ENCODE measurements at places on chromosomes 2 and 18.
A peak's percentile ranks its signal among the peaks of the same experiment; 100 is the strongest.

DNA sequence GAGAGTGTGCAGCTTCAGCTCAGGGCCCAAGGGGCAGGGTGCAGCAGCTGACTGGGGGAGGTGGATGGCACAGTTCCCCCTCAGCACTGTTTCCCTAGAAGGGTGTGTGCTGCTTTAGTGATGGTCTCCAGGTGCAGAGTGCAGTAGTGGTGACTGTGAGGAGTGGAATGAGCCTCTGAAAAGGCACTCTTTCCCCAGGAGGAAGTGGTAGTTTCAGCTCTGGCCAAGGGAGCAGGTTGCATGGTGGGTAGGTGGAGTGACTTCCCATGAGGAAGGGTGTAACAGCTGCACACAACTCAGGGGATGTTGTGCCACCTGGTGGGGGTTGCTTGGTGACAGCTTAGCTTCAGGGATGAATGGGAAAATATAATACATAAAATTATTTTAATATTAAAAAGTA is 251.5 kb upstream of the NXPH2 start:
- no peak for DNase-seq

GRCh38 chr2:100842241-100842922 is 22.4 kb downstream of the NPAS2 start:
- no peak for DNase-seq

DNA sequence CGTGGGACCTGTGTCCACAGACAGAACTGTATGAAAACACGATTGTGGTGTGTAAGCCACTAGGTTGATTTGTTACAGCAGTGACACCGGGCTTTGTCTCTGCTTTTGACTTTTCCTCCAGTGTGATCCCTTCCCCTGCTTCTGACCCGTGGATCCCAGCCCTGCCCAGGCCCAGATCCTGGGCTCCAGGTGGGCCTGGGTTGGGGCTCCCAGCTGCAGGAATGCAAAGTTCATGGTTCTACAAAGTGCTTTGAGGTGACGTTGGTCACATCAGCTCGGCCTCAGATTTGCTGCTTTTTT is 26.8 kb downstream of the HPCAL1 start:
- no peak for DNase-seq

DNA sequence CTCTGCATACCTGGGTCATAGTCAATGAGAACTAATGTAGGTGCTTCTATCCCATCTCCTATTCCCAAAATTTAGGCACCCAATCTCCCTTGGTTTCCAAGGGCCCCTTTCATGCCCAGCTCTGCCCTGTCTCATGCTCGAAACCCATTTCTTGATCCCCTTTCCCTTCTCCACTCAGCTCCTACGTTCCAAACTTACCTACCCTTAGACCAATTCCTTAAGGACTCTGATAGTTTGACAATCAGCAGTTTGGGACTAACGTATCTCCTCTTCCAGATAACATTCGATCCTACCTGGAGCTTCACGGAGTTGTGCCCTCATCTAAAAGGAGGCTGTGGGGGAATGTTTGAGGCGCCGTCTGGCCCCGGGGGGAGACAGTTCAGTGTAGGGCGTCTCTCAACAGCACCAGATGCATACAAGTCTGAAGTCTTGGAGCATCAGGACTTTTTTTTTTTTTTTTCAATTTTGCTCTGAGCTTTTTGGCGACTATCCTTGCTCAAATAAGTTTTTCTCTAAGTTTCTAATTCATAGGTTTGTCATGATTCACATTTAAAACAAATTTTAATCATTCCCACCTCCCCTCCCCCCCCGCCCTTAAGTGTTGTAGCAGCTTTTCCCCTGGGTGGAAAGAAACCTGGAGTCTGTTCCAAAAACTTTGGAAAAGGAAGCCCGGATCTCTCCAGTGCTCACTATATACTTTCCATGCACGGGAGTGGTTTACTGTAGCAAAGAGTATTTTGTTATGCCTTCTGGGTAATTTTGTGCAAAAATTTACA is 141.2 kb upstream of the LGALSL start:
- DNase-seq = no peak

DNA sequence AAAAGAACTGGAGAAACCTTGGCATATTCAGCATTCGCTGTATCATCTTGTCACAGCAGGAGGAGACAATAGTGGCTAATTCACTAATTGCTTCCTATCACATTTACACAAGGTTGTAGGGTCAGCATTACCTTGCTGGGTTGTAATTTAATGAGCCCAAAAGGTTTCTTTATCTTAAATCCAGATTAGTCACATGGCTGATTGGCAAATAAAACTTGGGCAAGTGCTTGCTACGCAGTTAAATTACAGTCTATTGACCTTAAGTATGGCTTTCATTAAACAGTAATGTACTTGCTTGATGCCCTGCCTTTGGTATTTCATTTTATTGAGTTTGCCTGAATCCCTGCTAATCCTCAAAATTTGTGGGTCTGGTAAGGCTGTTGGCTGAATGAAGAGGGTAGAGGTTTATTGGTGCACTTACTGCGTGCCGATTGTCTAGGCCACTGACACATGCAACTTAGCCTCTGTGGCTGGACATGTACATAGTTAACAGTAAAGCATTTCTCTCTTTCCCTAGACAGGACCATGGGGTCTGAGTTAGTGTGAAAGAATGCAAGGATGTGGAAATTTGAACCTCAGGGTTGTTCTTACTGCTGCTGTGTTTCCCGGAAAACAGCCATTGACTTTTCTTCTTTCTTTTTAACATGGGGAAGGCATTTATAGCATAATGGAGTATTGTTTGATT is 34.3 kb downstream of the FMNL2 start:
- peak; percentile 67 for DNase-seq

DNA sequence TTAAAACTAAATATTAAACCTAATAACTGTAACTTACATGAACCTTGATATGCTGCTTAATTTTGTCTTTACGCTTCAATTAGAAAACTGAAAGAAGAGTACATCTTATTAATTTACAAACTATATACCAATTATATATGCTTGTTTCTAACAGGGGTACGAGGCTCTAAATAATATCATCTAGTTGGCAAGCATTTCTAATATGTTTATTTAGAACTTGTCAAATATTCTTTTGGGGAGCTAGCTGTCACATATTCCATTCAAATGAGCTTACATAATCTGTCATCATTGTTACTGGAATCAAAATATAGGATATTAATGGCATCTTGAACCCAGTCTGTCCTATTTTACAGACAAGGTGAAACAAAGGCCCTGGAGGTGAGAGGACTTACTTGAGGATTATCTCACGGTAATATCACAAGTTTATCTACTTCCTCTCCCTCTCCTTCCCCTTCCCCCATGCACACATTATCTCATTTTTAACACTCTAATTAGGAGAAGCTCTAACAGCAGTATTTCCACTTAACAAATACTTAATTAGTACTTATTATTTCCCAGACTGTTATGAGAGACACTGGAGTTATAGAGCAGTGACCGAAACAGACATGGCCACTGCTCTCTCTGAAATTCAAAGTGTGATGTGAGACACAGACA is 3.5 kb downstream of the PRKD3 start:
- DNase-seq = no peak

GRCh38 chr2:224444021-224444420 is 42.1 kb upstream of the FAM124B start:
- DNase-seq = no peak

GRCh38 chr2:20745924-20746555 is 76.9 kb downstream of the LDAH start:
- no peak for DNase-seq

DNA sequence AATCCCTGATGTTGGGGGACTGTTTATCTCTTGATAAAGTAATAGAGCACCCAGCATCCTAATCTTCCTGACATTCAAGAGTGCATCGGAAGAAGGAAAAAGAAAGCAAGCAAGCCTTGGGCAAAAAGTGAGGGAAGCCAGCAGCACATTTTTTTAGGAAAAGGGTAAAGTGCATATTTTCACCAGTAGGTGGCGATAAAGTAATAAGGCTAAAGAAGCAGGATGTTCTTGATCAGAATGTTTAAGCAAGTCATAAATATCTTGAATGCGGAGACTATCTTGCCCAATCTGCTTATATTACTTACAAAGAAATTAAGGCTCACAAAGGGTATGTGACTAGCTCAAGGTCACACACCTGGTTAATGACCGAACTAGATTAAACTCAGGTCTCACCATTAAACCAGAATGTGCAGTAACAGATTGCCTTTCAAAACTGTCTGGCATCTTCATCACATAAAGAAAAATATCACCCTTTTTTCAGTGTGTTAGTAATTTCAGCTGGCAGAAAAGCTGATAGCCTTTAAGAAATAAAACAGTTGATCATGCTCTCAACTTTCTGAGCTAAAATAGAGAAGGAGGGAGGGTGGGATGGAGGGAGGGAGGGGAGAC is 83.8 kb downstream of the VIT start:
- DNase-seq = peak; percentile 51

DNA sequence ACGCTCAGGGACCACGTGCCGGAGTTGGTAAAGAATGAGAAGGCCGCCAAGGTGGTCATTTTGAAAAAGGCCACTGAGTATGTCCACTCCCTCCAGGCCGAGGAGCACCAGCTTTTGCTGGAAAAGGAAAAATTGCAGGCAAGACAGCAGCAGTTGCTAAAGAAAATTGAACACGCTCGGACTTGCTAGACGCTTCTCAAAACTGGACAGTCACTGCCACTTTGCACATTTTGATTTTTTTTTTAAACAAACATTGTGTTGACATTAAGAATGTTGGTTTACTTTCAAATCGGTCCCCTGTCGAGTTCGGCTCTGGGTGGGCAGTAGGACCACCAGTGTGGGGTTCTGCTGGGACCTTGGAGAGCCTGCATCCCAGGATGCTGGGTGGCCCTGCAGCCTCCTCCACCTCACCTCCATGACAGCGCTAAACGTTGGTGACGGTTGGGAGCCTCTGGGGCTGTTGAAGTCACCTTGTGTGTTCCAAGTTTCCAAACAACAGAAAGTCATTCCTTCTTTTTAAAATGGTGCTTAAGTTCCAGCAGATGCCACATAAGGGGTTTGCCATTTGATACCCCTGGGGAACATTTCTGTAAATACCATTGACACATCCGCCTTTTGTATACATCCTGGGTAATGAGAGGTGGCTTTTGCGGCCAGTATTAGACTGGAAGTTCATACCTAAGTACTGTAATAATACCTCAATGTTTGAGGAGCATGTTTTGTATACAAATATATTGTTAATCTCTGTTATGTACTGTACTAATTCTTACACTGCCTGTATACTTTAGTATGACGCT is 5.8 kb downstream of the MYCN start:
- no peak for DNase-seq

DNA sequence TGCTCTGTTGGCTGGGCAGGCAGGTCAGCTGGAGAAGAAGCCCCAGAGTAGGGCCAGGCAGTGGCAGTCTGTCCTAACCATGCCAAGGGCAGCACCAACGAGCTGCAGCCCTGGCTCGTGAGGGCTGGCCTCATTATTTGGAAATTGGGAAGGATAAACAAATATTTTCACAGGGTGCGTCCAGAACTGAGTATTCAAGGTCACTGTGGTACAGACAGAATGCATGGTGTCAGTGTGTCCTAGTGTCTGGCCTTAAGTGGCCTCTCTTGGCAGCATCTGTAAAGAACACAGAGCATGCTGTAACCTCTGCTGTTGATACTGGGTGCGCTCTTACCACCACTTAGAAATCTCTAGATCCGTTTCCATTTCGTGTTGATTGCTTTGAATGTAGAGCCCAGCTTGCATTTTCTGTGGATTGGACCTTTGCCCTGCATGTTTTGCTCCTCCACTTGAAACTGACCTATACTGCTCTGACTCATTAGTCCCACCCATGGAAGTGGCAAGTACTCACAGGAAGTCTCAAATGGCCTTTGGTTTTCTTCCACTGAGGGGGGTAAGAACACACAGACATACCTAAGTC is 88.2 kb downstream of the GREB1L start:
- DNase-seq = peak; percentile 20

DNA sequence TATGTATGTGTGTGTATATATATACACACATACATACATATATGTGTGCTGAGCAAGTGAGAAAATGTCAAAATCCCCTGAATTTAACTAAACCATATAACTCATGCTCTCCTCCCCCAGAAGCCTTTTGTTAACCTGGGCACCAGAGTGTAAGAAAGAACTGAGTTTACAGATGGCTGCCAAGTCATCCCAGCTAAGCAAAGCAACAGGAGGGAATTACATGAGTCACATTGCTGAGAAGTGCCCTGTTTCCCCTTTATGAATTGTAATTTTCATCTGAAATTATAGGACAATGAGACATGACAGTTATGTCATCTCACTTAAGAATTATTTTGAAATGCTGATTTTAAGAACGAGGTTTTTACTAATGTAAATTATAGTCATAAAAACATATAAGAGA is 29.9 kb downstream of the SCN7A start:
- no peak for DNase-seq

DNA sequence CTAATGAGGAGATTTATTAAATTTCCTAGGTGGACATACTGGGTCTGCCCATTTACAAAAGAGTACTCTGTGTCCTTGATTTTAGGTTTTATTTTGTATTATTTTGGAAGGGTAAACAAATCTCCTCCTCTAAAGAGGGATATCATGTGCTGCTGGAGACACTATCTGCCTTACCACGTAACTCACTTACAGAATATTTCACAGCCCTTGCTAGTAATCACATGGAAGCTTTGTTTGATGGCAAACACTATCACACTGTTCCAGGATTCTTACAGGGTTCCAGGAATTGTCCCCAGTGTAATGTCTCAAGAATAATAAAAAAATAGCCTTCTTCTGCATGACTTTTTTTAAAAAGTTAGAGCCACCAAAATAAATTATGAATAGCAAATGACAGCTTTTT is 29.2 kb upstream of the ACVR1C start:
- no peak for DNase-seq

DNA sequence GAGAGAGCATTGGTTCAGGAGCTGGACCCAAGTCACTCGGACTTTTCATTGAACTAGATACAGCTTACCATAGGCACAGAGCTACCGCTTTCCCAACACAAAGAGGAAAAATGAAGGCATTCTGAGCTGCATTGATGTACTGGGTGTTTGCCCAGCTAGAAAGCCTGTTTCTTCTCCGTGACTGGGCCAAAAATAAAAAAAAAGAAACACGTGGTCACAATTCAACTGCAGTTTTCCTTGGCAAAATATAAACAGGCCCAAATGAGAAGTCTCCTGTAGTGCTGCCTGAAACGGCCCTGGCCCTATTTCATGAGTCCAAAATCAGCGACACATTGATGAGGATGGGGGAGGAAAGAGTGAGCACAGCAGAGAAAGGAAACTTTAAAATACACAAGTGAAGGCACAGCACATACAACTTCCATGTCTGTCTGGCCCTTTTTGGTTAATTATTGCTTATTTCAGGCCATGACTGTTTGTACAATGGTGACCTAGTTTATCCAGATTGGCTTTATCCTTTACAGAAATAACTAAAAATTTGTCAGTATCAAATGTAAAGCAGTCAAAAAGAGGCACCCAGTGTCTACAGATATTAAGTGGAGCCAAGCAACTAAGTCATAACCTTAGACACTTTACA is 179.7 kb downstream of the ICOS start:
- no peak for DNase-seq

DNA sequence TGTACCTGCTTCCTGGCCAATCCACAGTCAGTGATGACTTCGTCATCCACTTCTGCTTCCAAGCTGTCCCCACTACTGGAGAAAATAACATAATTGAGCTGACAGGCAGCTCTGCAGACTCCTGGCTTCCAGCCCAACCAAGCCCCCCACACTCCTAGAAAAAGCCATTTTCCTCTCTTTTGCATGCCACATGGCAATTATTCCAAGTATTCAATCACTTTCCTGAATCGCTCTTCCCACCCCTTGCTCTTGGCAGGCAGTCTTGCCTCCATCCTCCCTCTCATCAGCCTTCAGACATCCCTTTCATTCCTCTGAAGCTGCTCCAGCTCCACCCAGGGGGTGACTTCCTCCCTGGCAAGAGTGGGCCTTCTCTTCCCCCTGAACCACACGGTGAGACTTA is 14.3 kb upstream of the ST8SIA5 start:
- no peak for DNase-seq
